ENCODE measurements at places on chromosomes 6 and 20.
A peak's percentile ranks its signal among the peaks of the same experiment; 100 is the strongest.

GRCh38 chr20:57772349-57772964, 62.6 kb upstream of the PMEPA1 start:
- DNase-seq = peak; percentile 1

- peak; percentile 31 for DNase-seq
Observed at GRCh38 chr6:41022294-41022693, 16.7 kb downstream of the UNC5CL start.

DNA sequence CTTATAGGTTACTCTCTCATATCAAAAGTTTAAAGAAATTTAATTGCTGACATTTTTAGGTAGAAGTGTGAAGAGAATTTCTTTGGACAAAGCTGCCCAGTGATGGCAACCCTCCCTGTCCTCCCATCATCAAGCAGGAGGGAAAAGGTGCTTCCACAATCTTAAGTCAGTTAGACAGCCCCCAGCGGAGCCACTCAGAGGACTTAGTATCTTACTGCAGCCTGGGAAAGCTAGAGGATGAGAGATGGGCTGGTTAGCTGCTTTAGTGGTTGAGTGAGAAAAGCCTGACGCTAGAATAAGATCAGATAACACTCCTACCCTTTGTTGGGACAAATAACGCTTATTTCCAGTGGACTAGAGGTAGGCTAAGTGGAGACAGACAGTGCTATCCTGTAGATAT, 227.1 kb downstream of the RFPL4B start:
- DNase-seq = no peak

DNA sequence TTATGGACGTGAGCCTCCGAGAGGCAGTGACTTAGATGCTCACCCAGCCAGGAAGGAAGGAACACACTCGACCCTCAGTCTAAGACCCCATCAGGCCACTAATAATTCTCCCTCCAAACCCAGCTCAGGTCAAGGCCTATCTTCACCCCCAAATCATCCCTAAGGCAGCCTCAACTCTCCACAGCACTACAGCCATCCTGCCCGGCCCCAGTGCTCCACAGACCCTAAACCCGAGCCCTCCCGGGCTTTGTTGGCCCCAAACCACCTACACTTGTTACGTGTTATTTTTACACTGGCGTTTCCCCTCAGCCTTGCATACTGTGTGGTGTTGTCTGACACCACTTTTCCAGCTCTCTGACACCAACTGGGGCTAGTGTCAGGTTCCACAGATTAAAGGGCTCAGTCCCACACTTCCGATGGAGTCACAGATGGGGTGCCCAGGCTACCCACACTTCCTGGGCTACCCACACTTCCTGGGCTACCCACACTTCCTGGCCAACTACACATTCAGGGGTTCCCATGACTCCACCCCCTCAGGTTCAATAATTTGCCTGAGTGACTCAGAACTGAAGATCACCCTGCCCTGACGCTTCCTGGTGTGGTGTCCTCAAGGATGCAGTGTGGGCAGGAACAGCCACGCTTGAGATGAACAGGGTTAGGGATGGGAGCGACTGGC, 25.3 kb downstream of the RBCK1 start:
- no peak for DNase-seq

- DNase-seq = no peak
Observed at GRCh38 chr6:16278750-16279149, 40.4 kb downstream of the GMPR start.

GRCh38 chr6:56244528-56245253, 2.7 kb downstream of the COL21A1 start:
- no peak for DNase-seq

GRCh38 chr6:31060145-31060544, 49.9 kb downstream of the MUC22 start:
- DNase-seq = no peak

All from amniotic epithelial cell (primary cell).